Umbilical cord (tissue), 2 donors: ENCODE measurements at places on chromosomes 5 and 9.

- no peak for DNase-seq
Observed at GRCh38 chr5:76532973-76533372, 90.2 kb downstream of the F2RL2 start.

GRCh38 chr5:84197538-84197937 is 187.1 kb downstream of the EDIL3 start:
- no peak for DNase-seq

DNA sequence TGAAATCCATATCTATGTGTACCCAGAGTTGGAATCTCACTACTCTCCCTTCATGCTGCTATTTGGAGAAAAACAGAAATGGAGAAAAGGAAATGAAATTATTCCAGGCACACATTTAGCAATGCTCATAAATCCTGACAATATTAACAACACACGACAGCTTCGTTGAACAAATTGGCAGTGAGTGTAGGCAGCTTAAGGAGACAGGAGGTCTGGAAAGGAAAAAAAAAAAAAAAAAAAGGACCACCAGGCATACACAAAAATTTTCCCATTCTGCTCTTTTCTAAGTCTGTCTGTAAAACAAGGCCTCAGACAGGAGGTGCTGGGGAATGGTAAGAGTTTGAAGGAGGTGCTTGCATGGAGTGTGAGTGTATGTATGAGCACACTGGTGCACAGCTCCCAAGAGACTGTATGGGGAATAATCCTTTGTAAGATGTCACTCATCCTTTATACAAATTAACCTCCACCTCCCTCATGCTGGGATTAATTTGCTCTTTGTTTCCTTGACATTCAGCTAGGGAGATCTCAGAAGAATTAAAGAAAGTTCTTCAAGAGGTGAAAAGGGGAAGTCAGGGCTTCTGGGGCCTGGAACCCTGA is 78.9 kb downstream of the ASTN2 start:
- no peak for DNase-seq

DNA sequence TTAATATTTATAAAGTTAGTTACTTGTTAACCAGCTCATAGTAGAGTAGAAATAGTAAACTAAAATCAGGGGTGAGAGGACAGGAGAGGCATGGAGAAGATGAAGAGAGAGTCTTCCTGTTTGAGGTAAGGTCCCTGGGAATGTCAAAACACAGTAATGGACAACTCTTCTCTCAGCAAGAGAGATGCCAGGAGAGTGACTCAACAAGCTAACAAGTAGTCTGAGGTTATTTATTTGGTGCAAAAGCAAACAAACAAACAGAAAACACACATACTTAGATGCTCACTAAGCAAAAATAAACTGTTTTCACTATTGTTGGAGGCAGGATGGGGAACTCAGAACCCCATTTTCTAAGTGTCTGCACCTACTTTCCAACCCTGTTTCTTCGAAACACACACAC is 333.2 kb upstream of the RFX3 start:
- DNase-seq: no peak

GRCh38 chr9:7358876-7359275 is 440.7 kb downstream of the DMAC1 start:
- DNase-seq: no peak
